Cerebellar cortex (tissue), 1 donor: ENCODE measurements at places on chromosomes 11 and 22.

DNA sequence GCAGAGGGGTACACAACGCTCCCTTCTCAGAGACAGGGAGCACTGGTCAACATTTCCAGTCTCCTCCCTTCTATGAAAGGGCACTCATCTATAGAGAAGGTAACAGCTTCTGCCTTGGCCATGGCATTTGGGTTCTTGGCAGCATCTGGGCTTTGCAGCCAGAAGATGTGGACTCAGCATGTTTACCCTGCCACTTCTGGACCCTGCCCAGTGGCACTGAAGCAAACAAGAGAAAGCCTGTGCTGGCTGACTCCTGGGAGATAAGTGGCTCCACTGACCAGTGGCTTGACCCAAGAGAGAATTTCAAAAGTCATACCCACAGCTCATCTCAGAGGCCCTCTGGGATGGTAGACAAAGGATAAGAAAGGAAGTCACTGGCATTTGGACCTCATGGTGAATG, 8.0 kb downstream of the CSNK2A3 start:
- no peak for DNase-seq

DNA sequence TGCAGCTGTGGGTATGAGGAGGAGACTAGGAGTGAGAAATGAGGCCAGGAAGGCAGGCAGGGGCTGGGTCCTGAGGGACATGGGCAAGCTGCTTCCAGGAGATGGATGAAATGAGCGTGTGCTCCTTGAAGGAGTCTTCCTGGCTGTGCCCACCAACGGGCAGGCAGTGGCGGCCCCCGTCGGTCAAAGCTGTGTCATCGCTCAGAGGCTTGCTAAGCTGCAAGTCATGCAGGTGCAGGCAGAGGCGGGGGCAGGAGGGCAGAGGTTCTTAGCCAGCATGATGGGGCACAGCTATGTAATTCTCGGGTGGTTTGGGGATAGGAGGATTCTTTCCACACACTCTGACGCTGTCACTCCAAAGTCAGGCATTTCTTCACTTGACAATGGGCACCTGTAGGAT, 12.5 kb upstream of the PEX26 start:
- no peak for DNase-seq

DNA sequence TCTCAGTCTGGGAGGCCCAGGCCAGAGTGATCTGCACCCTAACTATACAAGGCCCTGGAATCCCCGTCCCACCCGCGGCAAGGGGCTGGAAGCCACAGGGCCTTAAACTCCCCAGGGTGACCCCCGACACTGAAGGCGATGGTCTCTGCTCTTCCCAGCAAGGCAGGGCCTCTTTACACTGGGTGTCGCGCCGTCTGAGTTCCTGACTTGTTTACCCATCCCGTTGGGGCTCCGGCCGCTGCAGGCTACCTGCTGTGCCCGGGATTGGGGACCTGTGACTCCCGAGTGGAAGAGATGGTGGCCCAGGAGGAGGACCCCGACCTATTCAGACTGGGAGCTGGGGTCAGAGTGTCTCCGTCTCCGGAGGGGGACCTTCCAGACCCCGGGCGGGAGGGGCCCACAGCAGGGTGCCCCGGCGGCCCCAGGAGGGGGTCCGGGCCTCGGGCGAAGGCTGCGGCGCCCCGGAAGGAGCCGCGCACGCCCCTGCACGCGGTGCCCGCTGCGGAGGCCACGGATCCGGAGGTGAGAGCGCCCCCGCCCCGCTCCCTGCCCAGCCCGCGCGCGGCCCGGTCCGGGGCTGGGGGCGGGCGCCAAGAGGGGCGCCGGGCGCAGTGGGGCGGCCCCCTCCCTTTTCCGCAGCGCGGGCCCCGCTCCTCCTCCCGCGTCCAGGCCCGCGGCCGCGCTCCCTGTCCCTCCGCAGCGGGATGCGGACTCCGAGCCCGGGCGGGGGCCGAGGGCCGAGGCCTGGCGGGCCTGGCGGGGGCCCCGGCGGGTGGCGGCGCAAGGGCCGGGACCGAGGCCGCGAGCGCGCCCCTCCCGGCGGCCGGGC, 560 bp upstream of the MPPED1 start:
- no peak for DNase-seq

DNA sequence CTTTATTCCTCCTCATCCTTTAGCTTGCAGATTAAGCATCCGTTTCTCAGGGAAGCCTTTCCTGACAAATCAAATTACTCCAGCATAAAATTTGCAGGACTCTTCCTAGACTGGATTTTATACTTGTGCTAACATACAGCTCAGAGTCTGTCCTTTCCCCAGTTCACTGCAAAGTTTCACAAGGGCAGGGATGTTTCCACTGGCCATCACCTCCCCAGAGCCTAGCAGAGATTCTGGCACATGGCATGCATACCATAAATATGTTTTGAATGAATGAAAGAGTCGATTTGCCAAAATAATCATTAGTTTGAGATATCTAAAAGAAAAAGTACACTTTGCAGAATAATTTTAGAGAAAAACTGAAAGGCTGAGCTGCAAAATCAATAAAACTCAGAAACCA, 10.6 kb downstream of the MSANTD4 start:
- no peak for DNase-seq

- DNase-seq: no peak
Observed at GRCh38 chr11:76891285-76891684, 30.6 kb downstream of the ACER3 start.
